Stromal cell of bone marrow (primary cell): ENCODE measurements at places on chromosomes 7 and 10.

GRCh38 chr7:23628370-23628769 is 31.2 kb downstream of the CCDC126 start:
- no peak for DNase-seq

DNA sequence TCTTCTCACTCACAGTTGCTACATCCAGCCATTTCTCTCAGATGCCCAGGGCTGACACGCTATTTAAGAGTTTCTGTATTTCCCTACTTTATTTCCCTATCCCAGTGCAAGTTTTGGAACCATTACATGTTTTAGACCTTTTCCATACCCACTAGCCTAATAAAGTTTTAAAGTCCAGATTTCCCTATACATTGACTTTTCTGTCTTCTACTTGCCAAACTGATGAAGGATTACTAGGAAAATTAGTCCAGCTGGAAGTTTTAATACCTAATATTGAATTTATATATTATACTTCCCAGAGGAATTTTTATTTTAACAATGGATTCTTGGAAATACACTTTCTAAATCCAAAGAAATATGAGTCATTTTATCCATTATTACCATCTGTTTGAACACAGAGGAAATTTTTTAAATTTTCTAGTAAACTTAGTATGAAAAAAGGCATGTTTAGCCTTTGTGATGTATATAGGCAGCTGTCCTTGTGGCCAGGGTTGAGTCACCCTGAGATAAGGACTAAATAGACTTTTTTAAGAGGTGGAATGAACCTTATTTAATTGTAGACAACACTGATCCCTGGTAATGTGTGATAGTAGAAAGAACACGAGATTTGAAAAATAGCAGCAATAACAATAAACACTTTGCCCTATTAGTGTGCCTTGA is 205.0 kb downstream of the TFEC start:
- DNase-seq, result no peak

GRCh38 chr7:68336594-68336993 is 1261.7 kb upstream of the AUTS2 start:
- DNase-seq, result no peak

DNA sequence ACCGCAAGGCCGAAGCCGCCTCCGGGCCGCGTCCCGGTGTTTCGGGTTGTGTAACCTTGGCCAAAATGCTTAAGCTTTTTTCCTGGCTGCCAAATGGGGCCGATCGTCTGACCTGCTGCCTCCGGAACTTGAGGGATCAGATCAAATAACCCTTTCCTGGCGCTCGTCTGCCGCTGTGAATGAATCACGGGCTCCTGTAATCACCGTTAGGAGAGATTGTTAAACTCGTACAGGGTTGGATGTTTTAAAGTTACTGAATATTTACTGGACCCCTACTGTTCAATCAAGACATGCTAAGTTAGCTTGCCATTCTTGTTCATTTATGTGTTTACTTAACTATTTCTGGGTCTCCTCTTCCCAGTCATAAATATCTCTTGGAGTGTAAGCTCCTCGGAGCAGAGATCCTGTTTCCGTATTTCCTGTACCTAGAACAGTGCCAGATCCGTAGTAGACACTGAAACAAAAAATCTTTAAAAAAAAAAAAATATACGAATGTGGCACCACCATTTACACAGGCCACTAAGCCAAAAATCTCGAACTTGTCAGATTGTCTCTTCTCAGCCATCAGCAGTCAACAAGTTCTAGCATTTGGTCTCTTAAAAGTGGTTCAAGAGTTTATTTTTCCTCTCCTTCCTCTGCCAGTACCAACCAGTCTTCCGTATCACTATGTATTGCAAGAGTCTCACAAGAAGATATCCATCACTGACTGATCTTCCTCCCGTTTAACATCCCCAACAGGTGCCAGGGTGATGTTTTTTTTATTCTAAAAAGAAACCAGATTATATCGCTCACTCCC is 650 bp upstream of the TM9SF3 start:
- peak; percentile 69 for DNase-seq

DNA sequence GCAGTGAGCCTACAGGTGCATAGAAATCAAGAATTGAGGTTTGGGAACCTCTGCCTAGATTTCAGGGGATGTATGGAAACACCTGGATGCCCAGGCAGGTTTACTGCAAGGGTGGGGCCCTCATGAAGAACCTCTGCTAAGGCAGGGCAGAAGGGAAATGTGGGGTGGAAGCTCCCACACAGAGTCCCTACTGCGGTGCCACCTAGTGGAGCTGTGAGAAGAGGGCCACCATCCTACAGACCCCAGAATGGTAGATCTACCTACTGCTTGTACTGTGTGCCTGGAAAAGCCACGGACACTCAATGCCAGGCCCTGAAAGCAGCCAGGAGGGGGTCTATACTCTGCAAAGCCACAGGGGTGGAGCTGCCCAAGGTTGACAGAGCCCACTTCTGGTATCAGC is 533.5 kb downstream of the GPAM start:
- DNase-seq, result no peak

- DNase-seq, result no peak
These were observed 95.4 kb downstream of the TRIL start for GRCh38 chr7:28862595-28863272.

DNA sequence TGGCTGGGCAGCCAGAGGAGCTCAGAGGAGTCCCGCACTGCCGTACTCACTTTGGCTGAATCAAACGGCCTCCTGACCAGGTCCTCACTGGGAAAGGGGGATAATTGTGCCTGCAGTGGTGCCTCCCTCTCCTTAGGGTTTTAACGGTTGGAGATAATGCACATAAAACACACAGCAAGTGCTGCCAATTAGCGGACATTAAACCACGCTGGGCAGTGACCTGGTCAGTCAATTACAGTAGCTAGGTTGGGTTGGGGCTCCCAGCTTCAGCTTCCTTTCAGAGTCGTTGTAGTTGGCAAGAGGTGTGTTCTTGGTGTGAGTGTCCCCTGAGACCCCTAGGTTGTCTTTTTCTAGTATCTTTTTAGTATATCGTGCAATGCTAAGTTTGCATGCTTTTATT is 146.6 kb downstream of the C10orf105 start:
- no peak for DNase-seq

- no peak for DNase-seq
These were observed 38.3 kb downstream of the GET4 start for GRCh38 chr7:914521-915194.

GRCh38 chr7:148537435-148537834 is 53.1 kb upstream of the C7orf33 start:
- no peak for DNase-seq

- peak; percentile 99 for DNase-seq
These were observed 3.9 kb upstream of the INA start for GRCh38 chr10:103273041-103273441.

- no peak for DNase-seq
These were observed 12.1 kb upstream of the PODXL start for GRCh38 chr7:131568510-131568909.

- DNase-seq, result peak; percentile 94
These were observed 10.1 kb upstream of the TMEM26 start for GRCh38 chr10:61463035-61463909.

DNA sequence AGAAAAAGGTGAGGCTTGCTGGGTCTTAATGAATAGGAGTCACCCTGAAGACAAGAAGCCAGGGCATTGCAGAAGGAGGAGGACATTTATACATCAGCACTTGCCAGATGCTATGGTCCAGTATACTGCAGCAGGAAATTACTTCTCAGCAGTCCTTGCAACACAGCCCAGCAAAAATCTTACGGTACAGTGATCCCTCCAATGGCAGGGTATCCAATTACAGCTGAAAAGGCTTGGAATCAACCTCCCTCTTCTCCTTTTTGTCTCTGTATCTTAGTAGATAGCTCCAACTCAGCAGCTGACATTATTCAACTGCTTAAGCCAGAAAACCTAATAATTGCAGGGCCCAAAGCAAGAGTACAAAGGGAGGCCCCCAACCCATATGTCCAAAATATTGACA is 128.3 kb upstream of the COBL start:
- DNase-seq, result no peak

- DNase-seq, result no peak
These were observed 171.7 kb downstream of the DNAJB6 start for GRCh38 chr7:157508477-157508881.

- no peak for DNase-seq
These were observed 56.6 kb downstream of the CSGALNACT2 start for GRCh38 chr10:43194859-43195258.

GRCh38 chr10:131698986-131699385 is 201.8 kb upstream of the PPP2R2D start:
- no peak for DNase-seq

GRCh38 chr7:43856316-43856715 is 13.0 kb downstream of the MRPS24 start:
- no peak for DNase-seq

GRCh38 chr10:12720217-12720981 is 281.1 kb downstream of the CCDC3 start:
- DNase-seq, result peak; percentile 91

DNA sequence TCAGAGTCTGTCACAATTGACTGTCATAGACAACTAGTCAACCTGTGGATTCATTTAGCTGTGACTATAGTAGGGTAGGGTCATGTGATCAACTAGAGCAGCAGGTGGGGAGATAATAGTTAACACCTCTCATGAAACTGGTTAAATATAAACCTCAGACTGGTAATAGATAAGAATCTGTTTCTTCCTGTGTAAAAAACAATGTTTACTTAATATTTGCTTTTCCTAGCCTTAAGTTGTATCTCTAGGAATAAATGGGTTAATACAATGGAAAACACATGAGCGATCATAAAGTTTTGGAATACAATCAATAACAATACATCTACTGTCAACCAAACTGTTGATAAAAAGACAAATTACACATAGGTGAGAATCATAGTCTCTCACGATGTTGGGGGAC is 43.4 kb upstream of the ITGB8 start:
- DNase-seq, result no peak

DNA sequence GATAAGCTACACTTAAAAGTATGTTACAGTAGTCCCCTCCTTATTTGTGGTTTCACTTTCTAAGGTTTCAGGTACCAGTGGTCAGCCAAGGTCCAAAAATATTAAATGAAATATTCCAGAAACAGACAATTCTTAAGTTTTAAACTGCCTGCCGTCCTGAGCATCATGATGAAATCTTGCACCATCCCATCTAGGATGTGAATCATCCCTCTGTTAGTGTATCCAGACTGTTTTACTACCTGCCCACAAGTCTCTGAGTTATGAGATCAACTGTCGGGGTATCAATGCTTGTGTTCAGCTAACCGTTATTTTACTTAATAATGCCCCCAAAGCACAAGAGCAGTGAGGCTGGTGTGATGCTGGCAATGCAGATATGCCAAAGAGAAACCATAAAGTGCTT is 11.4 kb downstream of the KDM7A start:
- peak; percentile 51 for DNase-seq

GRCh38 chr10:101308051-101308450 is 45.9 kb upstream of the BTRC start:
- DNase-seq, result no peak

GRCh38 chr7:54560723-54561122 is 18.5 kb downstream of the VSTM2A start:
- DNase-seq, result no peak

GRCh38 chr7:23273141-23273599 is 26.0 kb upstream of the MALSU1 start:
- peak; percentile 28 for DNase-seq

DNA sequence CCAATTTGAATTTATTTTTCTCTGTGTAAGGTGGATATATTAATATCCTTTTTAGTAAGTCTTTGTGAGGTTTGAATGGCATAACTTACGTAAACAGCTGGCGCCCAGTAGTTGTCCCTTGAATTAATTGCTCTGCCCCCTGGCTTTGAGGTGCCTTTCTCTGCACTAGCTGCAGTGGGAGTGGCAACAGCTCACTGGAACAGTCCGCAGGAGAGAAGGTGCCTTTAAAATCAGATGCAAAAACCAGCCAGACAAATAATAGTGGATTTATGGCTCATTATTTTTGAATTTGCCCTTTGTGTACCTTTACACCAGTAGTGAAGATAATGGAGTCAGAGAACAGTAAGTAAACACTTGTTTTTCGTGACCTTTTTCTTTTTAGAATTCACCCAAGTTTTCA is 11.8 kb downstream of the FERD3L start:
- DNase-seq, result no peak

GRCh38 chr7:22882106-22882505 is 59.5 kb upstream of the TOMM7 start:
- DNase-seq, result no peak

- DNase-seq, result no peak
These were observed 1.2 kb upstream of the FOXI2 start for GRCh38 chr10:127735723-127736221.

DNA sequence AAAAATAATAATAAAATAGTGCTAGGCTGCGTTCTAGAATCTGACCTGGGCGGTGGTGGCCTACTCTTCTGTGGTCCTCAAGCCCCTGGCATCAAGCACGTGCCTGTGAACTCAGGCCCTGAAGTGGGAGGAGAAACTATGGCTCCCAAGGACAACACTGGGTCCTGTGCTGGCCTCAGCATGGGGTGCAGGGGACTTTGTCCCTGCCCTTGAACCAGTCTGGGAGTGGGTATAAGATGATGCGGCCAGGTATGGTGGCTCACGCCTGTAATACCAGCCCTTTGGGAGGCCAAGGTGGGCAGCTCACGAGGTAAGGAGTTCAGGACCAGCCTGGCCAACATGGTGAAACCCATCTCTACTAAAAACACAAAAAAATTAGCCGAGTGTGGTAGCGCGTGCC is 5.5 kb downstream of the ZP3 start:
- DNase-seq, result no peak

GRCh38 chr7:16494955-16495719 is 29.6 kb upstream of the SOSTDC1 start:
- DNase-seq, result no peak

DNA sequence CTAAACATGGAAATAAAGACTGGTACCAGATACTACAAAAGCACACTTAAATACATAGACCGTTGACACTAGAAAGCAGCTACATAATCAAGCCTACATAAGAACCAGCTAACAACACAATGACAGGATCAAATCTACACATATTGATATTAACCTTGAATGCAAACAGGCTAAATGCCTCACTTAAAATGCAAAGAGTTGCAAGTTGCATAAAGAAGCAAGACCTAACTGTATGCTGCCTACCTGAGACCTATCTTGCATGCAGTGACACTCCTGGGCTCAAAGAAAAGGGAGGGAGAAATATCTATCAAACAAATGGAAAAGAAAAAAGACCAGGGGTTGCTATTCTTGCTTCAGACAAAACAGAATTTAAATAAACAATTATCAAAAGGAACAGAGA is 14.2 kb upstream of the LIPN start:
- no peak for DNase-seq

DNA sequence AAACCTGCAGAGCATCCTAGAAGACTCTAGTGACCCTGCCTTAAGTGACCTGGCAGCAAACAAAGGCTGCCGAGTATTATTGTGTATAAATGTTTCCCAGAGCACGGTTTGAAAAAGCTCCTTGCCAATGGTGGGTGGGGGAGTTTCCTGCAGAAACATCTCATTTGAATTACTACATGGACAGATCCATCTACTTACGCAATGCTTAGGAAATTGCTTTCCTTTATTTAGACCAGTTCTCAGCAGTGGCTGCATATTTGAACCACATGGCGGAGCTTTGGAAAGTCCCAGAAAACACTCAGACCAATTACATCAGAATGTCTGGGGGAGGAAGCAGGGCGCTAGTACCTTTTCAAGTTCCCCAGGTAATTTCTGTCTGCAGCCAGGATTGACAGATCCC is 560.9 kb downstream of the SDK1 start:
- DNase-seq, result peak; percentile 42

- no peak for DNase-seq
These were observed 810.2 kb downstream of the CNTNAP2 start for GRCh38 chr7:146926841-146927240.
